ENCODE measurements at places on chromosomes 7 and 10. TPM values are rescaled to one million over a fixed set of nuclear protein-coding genes. Genes with fewer than 3 reads are reported as not detected.

- DNase-seq = no peak
Observed at GRCh38 chr10:7424315-7424714, 13.5 kb upstream of the SFMBT2 start.

GRCh38 chr7:149811221-149811620 lies 27.0 kb upstream of the ZNF862 start:
- no peak for DNase-seq

GRCh38 chr10:84634636-84635035 lies 306.2 kb downstream of the CCSER2 start:
- no peak for DNase-seq

DNA sequence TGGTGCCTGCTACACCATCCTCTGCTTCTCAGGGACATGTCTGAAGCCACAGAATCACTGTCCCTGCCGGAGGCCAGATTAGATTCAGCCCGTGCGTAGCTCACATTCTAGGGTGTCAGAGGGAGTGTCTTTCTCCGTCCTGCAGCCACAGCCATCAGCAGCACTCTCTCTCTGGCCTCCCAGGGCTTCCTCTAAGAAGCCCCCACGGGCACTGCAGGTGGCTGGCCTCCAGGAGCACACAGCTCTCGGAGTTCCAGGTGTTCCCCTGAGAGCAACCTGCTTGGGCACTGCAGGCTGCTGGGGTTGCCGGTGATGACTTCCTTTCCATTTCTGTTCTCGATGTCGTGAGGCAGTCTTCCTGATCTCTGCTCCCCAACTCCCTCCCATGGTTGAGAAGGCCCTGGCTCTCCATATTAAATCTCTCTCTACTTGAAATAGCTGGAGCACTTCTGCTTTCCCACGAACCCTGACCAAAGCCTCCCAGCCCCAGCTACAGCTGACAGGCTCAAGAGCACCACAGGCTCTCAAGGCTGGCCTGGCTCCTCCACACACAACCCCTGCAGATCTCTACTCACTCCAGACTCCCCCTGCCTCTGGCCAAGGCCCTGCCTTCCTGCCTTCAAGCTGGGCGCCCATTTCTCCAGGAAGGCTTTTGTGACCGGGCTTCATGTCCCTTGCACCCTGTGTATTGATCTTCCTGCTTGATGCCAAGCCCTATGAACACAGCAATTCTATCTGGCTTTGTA lies 49.0 kb upstream of the TMEM72 start:
- DNase-seq = no peak

DNA sequence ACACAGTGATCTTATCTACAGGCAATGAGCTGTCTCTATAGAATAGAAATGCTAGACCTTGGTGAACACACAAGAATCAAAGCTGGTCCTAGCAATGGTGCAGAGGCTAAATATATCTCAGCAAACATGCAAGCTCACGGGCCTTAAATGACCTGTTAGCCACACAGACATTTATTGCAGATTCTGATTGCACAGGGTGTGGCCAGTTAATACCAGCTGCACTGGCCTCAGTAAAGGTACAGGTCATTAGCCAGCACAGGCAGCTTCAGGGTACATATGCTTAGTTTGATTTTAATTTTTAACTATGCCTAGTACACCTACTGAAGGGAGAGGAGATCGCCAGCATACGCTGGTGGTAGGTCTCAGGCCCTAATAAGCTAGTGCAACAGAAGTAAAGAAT lies 265.4 kb upstream of the DGKB start:
- no peak for DNase-seq

DNA sequence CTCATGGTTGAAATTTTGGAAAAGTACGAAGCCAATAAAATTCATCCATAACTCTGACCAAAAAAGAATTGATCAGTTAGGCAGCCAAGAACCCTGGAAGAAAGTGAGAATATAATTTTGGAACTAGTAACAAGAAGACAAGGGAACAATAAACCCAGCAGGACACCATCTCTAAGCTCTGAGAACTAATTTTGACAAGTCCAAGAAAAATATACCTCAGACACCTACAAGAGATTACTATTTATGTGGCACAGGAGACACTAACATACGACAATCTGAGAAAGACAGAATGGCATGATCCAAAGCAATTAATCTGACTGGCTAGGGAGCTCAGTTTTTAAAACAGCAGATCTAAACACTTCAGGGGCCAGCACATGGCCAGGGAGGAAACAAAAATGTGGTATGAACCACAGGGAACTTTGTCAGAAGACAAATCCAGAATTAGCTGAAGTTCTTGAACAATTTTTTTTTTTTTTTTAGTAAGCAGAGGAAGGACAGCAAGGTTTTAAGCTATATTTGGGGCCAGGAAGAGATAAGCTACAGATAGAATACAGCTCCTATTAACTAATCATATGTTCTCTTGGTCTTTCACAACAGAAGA lies 38.9 kb downstream of the PARD3 start:
- DNase-seq = no peak

- no peak for DNase-seq
Observed at GRCh38 chr7:15043931-15044330, 141.4 kb upstream of the DGKB start.

GRCh38 chr10:83909001-83909400 lies 230.3 kb upstream of the GHITM start:
- DNase-seq = no peak

DNA sequence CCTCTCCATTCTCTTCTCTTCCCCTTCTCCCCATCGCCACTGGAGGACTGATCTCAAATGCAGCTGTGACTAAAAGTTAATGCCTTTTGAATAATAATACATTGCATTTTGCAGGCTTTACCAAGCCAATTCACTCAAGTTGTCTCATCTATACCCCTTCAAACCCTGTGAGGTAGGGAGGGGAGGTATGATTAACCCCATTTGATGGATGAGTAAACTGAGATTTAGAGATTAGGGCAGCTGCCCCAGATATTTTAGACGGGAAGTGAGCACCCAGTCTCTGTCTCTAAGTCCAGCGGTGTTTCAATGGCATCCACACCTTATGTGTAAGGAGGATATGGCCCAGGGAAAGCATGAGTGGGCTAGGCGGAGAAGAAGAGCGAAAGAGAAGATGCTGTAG lies 1.1 kb downstream of the CPA5 start:
- no peak for DNase-seq

DNA sequence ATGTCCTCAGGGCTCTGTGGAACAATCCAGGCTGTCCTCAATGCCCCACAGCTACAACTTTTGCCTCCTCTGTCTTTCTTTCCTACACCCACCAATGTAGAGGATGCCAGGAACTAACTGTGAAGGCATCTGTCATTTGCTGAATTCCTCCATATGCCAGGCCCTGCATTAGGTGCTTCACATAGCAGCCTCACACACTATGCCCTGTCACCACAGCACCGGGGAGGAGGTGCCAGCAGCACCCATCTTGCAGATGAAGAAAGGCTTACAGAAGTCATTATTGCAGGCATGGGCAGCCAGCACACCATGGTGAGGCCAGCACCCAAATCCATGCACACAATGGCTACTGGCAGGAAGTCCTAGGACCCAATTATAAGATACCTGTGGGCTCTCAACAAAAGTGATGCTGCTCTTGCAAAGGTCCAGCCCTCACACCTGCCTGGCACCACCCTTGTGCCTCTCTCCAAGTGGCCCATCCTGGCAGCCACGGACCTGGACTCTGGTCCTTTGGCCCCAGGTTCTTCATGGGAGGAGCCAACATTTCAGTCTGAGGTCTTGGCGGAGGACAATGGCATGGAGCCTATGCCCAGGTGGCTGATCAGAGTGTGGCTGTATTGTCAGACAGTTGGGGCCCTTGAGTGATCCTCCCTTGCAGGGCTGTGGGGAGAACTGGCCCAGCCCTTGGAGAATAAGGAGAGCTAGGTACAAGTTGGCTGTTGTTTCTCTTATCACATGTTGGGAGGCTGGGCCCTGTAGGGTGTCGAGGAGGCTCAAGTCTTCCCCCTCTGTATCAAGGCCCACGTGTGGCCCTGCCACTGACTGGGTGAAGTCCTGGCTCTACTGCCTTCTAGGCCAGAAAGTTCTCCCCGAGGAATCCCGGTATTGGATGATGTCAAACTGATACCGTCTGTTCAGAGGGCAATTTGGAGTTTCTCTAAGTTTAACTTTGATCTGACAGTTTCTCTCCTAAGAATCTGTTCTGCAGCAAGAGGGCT lies 14.4 kb upstream of the MYL7 start:
- no peak for DNase-seq

- DNase-seq = no peak
Observed at GRCh38 chr10:111506266-111507034, 429.6 kb downstream of the ADRA2A start.

- DNase-seq = no peak
Observed at GRCh38 chr7:137476937-137477336, 133.4 kb upstream of the PTN start.

GRCh38 chr7:28920424-28920823 lies 37.7 kb downstream of the TRIL start:
- DNase-seq = no peak

GRCh38 chr10:95462740-95463667 lies 98.2 kb downstream of the SORBS1 start:
- DNase-seq = no peak

AZGP1 gene
- 39.4 TPM for total RNA-seq

ANXA8L1 gene
- 51.0 TPM for total RNA-seq

DNA sequence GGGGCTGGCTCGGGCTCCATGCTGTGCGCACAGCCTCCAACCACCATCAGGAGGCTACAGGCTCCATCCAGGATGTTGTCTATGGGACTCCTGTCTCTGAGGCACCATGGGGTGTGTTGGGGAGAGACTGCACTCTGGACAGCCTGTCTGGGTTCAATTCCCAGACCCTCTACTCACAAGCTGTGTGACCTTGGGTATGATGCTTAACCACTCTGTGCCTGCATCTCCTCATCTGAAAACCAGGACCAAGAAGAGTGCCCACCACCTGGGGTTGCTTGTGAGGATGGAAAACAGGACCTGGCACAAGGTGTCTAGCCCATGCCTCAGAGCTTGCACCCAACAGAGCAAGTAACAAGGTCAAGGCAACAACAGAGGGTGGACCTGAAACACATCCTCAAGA lies 109.8 kb downstream of the KCNMA1 start:
- DNase-seq = no peak

GRCh38 chr7:195010-195829 lies 2.8 kb downstream of the FAM20C start:
- no peak for DNase-seq

INHBA gene
- total RNA-seq = 6.5 TPM

GRCh38 chr10:111107023-111107422 lies 30.2 kb downstream of the ADRA2A start:
- no peak for DNase-seq

GRCh38 chr7:77349141-77349540 lies 67.0 kb downstream of the GSAP start:
- DNase-seq = no peak

RPEL1 gene
- total RNA-seq = not detected

GRCh38 chr10:87804939-87805569 lies 13.0 kb downstream of the ATAD1 start:
- no peak for DNase-seq

RASA4B gene
- total RNA-seq = 6.7 TPM

- no peak for DNase-seq
Observed at GRCh38 chr7:17405786-17406185, 107.3 kb downstream of the AHR start.

DNA sequence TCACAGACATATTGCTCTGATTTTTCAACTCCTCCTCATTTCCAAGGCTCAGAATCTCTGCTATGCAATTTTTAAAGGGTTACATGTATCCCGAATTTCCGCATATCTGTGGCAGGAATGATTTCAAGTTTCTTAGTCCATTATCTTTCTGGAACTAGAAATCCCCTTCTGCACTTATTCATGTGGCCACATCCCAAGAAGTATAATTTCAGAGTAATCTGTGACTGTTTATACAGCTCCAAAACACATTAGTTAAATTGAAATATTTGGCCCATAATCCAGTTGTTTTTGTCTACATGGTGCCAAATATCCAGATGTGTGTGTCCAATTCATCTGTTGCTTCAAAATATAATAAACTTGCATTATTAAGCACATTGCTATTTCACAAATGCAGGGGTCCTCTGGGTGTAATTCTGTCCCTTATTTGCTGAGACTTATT lies 271.2 kb downstream of the ARHGAP12 start:
- DNase-seq = peak; percentile 98

DNA sequence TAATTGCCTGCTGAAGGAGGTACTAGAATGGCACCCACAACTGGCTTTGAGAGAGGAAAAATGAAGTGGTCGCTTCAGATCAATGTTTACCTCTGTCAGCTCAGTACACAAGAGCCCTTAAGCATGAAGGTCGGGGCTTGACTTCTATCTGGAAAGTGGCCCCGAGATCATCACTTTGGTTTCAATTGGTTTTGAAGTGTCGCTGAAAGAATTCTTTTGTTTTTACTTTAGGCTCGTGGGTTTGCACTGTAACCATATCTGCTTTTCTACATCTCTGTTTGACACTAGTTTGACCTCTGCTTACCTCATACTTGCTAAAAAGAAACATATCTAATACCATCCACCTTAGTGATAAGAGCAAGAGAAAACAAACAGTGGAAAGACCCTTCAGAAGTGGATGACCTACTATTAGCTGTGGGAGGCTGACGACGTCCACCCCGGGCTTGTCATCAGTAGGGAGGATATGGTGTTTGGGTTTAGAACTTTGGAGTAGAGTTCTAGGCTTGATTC lies 361.8 kb downstream of the GATA3 start:
- no peak for DNase-seq

DNA sequence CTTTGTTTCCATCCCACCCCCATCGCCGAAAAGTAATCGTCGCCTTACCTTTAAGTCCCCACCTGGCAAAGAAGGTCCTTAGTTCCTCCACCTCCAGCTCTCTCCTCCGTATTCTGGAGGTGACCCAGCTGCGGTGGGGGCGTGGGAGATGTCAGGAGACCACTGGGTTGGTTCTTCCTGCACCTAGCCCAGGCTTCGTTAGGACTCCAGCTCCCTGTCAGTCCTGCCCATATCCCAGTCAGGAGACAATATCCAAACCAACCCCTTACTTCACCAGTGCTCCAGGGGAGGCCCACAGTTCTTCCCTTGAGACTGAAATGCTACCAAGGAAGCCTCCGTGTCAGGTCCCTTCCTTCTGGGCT lies 693 bp downstream of the ADIRF start:
- no peak for DNase-seq

GRCh38 chr10:28849309-28849708 lies 172.0 kb downstream of the BAMBI start:
- DNase-seq = no peak

MRPS24 gene
- 22.5 TPM for total RNA-seq

GRCh38 chr10:50044941-50045664 lies 22.7 kb upstream of the WASHC2A start:
- no peak for DNase-seq

DNA sequence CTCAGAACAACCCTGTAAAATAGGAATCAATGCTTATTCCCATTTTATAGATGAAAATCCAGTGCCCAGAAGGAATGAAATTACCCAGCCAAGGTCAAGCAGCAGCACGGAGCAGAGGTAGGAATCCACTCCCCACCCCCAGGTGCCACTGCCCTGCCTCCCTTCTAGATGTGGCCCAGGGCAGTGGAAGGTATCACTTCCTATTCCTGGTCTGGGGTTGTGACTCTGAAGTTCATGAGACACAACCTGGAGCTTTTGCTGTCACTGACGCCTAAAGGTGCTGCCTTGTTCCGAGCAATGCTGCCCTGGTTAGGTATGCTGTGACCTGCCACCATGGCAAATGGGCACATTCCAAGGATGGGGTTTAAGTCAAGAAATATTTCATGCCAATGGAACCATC lies 53.6 kb downstream of the PIK3AP1 start:
- no peak for DNase-seq

All from skin of body (tissue), 3 donors.